ENCODE measurements at places on chromosomes 1 and 21.

DNA sequence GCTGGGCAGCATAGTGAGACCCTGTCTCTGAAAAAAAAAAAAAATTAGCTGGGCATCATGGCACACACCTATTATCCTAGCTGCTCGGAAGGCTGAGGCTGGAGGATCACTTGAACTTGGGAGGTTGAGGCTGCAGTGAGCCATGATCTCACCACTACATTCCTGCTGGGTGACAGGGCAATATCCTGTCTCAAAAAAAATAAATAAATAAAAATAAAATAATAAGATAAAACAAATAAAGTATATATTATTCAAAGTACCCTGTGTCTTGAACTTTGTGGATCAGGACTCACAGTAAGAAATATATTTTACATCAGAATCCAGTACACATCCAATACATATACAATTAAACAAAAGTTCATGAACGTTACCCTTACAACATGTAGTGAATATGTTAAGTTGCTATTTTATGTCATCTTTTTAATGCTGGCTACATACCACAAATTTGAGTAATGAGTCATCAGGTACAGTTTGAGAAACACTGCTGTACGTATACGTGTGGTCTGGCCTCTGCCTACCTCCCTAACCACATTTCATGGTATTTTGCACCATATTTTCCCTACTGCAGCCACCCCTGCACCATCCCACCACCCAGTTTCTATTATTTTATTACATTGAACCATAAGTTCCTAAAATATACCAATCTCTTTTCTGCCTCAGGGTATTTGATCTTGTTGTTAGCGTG is 4.4 kb downstream of the NME7 start:
- no peak for DNase-seq

DNA sequence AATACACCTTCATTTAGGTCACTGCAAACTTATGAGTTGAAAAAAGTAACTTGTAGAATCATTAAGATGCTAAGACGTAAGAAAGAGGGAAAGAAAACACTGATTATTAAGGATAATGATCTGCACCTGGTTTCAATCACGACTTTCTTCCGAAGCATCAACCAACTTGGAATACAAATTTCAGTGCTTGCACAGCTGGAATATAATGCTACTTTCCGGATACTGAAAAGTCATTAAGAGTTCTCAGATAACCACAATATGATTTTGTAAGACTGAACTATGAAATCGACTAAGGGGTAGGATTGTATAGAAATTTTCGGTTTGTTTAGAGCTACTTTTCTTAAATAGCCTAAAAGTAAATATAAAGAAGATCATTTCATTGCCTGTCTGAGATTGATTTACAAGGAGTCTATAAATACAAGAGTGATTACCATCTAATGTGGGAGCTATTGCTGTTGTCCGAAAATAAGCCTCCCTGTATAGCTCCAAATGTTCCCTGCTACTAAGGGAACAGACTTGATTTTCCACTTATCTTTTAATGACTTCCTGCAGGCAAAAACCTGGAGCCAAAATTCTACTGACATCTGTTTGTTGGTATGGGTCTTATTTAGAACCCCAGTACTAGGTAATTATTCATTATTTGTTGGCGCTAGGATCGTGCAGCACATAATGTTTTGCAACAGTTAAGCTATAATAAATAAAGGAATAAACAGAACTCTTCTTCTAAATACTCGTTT is 673.3 kb downstream of the KCNT2 start:
- DNase-seq = no peak

DNA sequence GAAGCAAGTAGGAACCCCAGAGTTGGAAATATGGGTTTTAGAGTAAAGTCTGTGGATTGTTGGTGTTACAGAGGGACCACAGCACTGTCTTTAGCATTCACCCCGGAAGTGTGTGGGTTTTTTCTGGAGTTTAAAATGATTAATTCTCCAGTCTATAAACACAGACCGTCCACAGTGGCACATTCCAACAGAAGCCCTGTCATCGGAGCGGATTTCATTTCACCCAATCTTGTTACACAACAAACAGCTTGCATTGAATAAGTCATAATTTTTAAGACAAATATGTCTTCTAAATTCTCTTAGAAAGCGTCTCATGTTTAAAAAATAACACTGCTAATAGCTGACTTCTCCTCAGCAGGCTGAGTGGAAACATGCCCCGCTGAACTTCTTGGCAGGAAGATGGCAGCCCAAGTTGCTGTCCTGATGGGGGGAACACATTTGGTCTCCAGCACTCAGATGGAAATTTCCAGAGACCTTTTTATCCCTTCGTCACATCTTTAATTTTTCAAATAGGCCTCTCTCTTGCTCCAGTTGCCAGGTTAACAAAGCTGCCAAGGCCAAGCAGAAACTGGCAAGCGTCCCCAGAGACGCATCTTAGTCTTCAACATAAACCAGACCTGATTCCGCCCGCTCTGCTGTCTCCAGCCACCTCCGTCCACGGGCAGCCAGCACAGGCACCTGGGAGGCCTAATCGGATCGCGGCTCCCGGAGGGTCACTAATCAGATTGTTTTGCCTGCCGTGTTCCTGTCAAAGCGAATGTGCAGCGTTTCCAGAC is 28.8 kb upstream of the SLC19A1 start:
- no peak for DNase-seq

DNA sequence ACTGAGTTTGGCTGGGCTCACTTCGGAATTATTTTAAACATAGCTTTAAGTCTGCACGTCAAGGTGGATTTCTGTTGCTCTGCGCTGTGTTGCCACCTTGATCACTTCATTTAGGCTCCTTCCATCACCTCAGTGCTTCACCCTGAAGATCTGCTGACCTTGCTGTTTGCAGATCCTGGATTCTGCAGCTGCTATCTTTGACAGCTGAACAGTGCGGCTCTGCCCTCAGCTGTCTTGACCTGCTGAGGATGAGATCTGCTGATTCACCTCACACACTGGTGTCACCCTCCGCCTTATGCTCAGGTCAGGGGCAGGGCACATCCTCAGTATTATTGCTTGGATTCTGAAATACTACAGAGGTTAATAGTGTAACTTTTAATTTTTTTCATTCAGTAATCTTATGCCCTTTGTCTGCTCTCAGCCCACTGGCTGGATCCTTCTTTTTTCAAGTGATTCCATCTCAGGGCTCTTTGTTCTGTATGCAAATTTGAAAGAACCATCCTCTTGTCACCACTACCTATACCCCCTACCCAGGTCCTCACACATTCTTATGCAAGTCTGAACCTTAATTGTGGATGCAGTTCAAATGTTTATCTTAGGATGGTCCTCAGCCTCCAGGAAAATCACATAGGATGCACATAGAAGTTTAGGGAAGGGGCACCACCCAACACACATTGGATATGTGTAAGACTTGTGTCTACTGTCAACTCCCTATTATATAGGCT is 364.0 kb downstream of the OLFM3 start:
- no peak for DNase-seq

DNA sequence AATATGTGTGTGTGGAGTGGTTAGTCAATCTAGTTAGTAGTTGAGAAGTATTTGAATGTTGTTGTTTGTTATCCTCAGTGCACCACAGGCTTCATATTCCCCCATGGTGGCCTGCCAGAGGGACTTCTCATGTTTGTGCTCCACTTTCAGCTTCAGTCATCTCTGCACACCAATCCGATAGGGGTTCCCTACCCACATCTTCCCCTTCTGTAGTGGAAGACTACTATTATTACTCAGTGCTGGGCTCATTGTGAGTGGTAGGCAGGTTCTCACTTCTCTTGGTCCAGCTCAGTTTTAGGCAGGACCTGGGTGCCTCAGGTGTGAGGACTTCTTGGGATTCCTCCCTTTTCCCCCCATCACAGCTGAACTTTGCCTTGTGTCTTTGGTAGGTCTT is 14.2 kb downstream of the MT1HL1 start:
- no peak for DNase-seq

- DNase-seq = no peak
These were observed 14.0 kb downstream of the ATP5PO start for GRCh38 chr21:33901412-33902288.

DNA sequence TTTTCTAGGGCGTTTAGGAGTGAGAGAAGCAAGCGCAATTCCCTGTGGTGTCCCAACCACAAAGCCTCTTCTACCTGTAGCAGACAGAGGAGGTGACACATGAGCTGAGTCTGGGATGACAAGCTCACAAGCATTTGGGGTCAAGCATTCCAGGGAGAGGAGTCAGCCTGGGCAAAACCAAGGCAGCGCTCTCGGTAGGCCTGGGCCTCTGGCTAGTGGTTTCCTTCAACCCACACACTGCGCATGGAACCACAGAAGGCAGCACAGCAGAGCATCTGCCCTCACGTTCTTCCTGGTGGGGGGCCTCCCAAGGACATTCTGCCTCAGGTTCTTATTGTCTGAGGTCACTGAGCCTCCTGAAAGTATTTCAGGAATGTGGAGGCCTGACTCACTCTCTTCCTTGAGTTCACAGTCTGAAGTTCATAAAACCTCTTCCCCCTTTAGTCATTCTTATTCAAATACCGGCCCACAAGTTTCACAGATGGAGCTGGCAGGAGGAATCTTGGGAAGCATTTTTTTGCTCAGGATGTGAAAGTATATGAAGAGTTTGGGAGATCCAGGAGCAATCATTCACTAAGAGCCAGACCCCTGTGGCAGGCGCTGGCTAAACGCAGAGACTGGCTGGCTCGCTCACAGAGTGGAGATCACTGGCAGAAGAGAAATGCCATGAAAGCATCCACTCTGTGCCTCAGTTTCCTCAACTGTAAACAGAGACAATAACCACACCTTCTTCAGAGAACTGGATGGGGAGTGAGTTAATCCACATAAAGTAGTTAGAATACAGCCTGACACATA is 26.8 kb downstream of the CCN1 start:
- DNase-seq = no peak

DNA sequence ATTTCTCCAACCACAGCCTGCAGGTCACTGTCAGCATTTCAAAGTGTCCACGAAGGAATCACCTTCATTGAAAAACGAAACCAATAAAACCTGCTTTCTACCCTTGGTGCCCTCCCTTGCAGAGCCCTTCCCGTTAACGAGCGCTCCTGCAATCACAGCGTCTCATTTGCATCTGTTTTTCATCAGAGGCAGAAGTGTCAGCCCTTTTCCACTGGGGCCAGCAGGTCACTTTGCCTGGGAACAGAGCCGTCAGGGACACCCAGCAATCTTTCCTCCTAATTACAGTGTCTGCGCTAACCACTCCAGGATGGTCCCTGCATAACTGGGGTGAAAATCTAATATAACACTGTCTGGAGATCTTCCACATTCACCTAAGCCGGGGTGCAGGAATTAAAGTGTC is 85.3 kb downstream of the PSMG1 start:
- DNase-seq = no peak

GRCh38 chr1:203556047-203556851 is 62.3 kb downstream of the OPTC start:
- DNase-seq = no peak

- no peak for DNase-seq
These were observed 124.7 kb upstream of the KIAA0040 start for GRCh38 chr1:175317309-175317708.

- DNase-seq = no peak
These were observed 25.4 kb downstream of the PTPRC start for GRCh38 chr1:198664068-198664788.
